ENCODE measurements at places on chromosomes 5 and 9. TPM values are rescaled to one million over a fixed set of nuclear protein-coding genes. Genes with fewer than 3 reads are reported as not detected.

The SHISAL2B gene
- not detected for total RNA-seq

The IL13 gene
- not detected for total RNA-seq

The SAXO1 gene
- total RNA-seq: not detected

The ANGPTL2 gene
- 4.6 TPM for total RNA-seq

The TCF7 gene
- total RNA-seq: 2.7 TPM

The DAPK1 gene
- 2.4 TPM for total RNA-seq

The SCGB3A2 gene
- total RNA-seq: not detected

The ZCCHC9 gene
- total RNA-seq: 21.0 TPM

The SPTLC1 gene
- 76.2 TPM for total RNA-seq

The SH3GLB2 gene
- 38.5 TPM for total RNA-seq

The REEP2 gene
- 22.0 TPM for total RNA-seq

The MYOZ3 gene
- 1.8 TPM for total RNA-seq

Data from bronchus fibroblast of lung (primary cell).